GM13976 (cell line): ENCODE measurements at places on chromosomes 2 and 18.

DNA sequence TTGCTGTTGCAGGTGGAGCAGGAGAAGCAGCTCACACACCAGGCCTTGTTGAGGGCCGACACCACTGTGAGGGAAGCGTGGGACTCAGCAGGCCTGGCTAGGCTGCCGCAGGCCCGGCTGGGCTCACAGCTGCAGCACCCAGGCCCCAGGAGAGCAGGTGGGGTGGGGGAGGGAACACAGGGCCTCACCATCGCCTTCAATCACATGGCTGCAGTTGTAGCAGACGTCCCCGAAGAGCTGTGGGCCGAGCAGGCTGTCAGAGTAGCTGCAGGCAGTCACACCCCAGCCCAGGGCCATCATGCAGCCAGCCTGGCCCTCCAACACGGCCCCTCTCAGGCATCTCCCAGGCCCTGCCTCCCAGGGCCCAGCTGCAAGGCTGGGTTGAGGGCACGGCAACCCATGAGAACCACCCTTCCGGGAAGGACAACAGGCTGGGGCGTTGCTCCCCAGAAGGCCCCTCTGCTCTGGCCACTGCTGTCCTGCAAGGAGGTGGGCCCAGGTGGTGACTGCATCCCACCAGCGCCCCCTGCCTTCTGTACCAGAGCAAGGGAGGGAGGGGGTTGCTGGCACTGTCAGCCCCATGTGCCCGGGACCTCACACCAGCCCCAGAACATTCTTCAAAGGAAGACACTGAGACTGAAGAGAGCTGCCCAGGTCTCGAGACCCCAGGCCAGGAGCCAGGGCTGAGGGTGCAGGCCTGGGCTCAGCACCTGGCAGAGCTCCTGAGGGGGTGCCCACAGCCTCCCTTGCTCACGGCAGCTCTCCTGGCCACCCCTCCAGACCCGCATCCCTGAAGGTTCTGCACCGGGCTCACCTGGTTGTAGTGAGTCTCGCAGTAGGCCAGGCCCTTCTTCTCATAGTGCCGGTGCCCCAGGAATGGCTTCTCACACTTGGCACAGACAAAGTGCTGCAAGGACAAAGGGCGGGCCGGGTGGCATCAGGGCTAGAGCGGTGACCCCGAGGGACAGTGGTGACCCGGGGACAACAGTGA lies 5.6 kb upstream of the GPR17 start:
- DNase-seq = peak; percentile 75

DNA sequence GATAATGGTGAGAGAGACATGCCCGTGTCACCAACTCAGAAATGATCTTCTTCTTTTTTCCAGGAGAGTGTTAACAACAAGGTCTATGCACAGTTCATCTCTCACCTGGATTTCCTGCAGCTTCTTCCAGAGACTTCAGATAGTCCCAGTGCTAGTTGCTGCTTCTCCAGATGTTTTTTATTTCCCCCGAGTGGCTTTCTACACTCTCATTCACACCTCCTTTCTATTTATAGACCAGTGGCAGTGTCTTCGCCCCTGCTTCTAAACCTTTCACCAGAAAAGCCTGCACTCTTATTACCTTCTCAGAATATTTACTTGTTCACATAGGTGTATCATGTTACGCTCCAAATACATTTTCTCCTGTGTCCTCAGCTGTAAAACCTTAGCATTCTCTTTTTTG lies 558.8 kb upstream of the CHAC2 start:
- DNase-seq = no peak

DNA sequence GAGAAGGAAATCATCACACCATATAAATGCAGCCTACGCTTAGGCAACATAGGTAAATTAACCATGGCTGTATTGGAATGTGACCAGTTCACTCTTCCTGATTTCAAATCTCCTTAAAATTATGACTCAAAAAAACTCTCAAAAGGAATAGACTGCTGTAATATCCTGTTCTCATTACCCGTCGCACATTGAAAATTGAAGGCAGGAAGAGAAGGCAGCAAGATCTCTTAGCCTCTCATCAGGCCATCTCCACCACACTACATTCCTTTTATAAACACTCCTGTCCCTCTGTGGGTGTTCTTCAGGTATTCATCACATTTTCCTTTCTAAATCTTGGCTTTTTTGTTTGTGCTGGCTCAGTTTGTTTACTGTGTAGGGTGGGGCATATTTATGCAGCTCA lies 83.2 kb downstream of the PPP1R1C start:
- DNase-seq = no peak

DNA sequence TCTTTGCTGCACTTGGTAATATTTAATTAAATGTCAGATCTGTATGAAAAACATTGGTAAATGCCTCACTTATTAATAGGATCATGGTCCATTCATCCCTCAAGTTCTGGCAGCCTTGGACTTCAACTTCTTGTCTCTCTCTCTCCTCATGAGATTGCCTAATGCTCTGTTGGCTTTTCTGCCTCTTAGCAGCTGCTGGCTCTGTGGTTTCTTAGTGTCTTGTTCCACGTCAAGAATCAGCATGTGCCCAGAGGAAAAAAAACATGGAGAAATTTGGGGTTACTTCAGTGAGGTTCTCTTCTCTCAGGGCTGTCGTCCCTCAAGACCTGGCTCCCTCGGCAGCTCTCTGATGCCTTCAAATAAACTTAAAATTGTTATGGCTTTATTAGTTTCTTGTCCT lies 75.4 kb downstream of the TAF4B start:
- no peak for DNase-seq

DNA sequence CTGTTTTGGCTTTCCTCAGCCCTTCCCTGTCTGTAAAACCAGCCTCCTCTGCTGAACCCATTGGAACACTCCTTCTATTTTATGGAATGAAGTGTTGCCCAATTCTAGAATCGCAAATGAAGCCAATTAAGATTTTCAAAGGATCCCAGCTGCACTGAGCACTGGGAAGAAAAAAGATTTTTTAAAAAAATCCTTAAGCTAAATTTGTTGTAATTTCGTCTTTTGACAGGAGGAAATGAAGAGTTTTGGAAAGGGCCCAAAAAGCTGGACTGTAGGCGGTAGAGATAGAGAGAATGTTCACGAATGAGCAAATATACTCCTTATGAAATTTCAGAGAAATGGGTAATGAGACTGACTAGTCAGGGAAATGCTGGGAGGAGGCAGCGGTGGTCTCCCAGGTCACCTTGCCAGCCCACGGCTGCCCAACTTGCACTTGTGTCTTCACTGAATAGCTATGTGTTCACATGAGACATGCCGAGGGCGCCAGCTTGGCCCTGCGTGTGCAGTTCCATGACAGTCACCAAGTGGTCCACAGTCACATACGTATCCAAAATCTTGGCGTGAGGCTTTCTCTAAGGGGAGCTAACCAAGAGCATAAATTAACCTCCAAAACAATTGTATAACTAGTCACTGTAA lies 69.9 kb downstream of the SGPP2 start:
- no peak for DNase-seq

DNA sequence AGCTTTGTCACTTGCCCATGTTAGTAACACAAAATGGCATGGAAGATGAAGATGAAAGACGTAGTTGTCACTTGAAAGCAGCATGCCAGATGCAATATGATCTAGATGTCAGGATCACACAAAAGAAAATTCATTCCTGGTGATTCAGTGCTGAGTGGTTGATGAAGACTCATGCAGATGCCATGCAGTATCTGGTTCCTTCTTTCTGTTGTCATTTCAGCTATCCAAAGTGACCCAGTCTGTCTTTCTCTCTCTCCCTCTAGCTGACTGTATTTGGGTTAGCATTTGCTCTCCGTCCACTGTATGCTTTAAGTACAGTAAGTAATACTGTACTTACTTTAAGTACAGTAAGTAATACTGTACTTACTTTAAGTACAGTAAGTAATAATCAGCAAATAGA lies 50.4 kb downstream of the TTN start:
- DNase-seq = no peak

DNA sequence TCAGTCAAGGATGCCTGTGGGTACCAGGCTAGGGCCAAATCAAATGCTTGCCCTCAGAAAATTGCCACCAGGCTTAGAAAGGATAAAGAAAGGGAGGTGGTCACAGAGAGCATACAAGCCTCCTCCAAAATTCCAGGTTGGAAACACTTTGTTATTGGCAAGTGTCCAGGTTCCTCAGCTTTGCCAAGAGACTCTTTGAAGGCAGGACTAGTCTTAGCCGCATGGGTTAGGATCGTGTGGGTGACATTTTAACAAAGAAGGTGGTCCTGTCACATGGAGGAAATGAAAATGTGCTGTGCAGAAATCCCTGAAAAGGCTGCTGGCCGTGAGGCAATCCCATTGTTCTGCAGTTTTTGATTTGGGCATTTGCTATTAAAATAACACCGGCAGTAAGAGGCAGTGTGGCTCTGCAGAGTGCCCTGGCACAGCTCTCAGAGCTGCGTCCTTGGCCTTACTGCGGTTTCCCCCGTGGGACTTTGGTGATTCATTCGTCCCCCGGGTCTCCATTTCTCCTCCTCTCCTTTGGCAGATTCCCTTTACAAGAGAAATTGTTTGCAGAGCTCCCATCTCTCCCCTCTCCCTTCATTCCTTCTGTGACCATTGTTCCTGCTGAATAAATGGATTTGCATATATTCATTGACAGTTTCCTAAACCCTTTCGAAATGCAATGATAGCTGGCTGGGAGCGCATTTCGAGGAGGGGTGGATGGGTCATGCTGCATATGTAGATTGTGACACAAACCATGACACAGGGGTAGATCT lies 187.3 kb downstream of the VAPA start:
- no peak for DNase-seq

- no peak for DNase-seq
Observed at GRCh38 chr2:51624995-51625394, 593.1 kb upstream of the NRXN1 start.

GRCh38 chr2:135043345-135043744 lies 3.9 kb downstream of the MAP3K19 start:
- no peak for DNase-seq
